ENCODE measurements at places on chromosomes 7 and 10. TPM values are rescaled to one million over a fixed set of nuclear protein-coding genes. Genes with fewer than 3 reads are reported as not detected.

The GPR26 gene
- not detected for total RNA-seq

The STOX1 gene
- total RNA-seq, result 0.60 TPM

The CHCHD3 gene
- 41.5 TPM for total RNA-seq

The CDK6 gene
- total RNA-seq, result 105 TPM

The ARHGAP22 gene
- not detected for total RNA-seq

The PRKG1 gene
- total RNA-seq, result not detected

The KLF14 gene
- total RNA-seq, result not detected

The C7orf33 gene
- total RNA-seq, result not detected

The SVOPL gene
- total RNA-seq, result not detected

The GARIN1A gene
- total RNA-seq, result 0.35 TPM

The BET1 gene
- 23.5 TPM for total RNA-seq

The H2BK1 gene
- total RNA-seq, result not detected

The CC2D2B gene
- 0.35 TPM for total RNA-seq

The UNC5B gene
- not detected for total RNA-seq

The ABCB4 gene
- total RNA-seq, result not detected

The CFAP46 gene
- total RNA-seq, result not detected

The SYPL1 gene
- 37.5 TPM for total RNA-seq

The GPNMB gene
- total RNA-seq, result 0.28 TPM

The INA gene
- 0.08 TPM for total RNA-seq

The PLAU gene
- total RNA-seq, result 5.3 TPM

The VKORC1L1 gene
- 13.1 TPM for total RNA-seq

The SYNPO2L gene
- total RNA-seq, result not detected

The ZSCAN25 gene
- total RNA-seq, result 27.7 TPM

The VWDE gene
- total RNA-seq, result 5.2 TPM

The RADIL gene
- not detected for total RNA-seq

The TMEM196 gene
- not detected for total RNA-seq

The SLC35B4 gene
- 12.6 TPM for total RNA-seq

The CALML5 gene
- not detected for total RNA-seq

The FAM131B gene
- total RNA-seq, result 1.2 TPM

Data from activated CD4-positive, alpha-beta memory T cell treated with anti-CD3 and anti-CD28 coated beads, Interleukin-2, amount 10 ng/mL, durations not matched to agents 7 days and 5 days (primary cell).